ENCODE measurements at places on chromosomes 5 and 9.
A peak's percentile ranks its signal among the peaks of the same experiment; 100 is the strongest.

DNA sequence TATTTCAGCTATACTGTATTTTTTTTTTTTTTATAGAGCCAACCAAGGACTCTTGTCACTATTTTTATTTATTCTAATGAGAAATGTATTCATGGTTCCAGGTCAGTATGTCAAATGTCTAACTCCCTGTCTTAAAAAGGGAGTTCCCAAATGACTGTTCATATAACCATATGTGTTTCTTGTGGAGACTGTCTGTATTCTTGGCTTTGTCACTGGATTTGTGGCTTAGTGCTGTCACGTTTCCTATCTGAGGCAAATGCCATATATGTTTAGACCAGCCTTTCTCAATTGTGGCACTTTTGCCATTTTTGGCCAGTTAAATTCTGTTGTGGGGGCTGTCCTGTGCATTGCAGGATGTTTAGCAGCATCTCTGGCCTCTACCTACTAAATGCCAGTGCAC, 3.1 kb downstream of the GCNT1 start:
- no peak for DNase-seq

- no peak for DNase-seq
Observed at GRCh38 chr5:134133188-134133994, 18.9 kb downstream of the TCF7 start.

DNA sequence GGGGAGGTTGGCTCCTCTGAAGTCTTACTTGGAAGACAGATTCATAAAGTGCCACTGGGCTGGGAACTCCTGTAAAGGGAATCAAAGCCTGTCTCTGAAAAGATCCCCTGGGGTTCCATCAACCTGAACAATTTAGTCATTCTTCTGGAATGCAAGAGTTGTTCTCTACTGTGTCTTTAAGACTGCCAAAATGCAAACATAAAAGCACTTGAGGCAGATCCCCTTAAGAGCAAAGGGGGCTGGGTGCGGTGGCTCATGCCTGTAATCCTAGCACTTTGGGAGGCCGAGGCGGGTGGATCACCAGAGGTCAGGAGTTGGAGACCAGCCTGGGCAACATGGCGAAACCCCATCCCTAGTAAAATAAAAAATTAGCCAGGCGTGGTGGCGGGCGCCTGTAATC, 16.7 kb downstream of the CDKN2AIPNL start:
- DNase-seq = no peak

- DNase-seq = no peak
Observed at GRCh38 chr5:5524327-5524726, 101.8 kb downstream of the ICE1 start.

- no peak for DNase-seq
Observed at GRCh38 chr9:91196103-91196950, 165.4 kb downstream of the AUH start.

- no peak for DNase-seq
Observed at GRCh38 chr5:98104454-98105188, 668.8 kb upstream of the RGMB start.

DNA sequence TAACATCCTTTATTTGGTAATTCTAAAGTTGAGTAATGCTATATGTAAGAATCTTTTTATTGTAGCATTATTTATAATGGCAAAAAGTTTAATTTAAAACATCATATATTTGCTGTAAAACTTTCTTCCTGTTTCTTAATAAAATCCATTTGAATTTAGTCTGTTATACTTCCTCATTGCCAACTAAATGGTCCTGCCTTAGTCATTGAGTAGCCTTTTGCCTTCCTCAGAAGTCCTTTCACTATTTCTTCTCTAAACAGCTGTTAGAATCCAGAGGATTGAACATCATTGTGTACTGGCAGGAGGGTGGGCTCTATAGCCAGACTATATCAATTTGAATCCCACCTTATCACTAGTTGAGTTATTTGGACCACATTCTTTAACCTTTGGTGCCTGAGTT, 11.0 kb downstream of the SLC44A1 start:
- no peak for DNase-seq

DNA sequence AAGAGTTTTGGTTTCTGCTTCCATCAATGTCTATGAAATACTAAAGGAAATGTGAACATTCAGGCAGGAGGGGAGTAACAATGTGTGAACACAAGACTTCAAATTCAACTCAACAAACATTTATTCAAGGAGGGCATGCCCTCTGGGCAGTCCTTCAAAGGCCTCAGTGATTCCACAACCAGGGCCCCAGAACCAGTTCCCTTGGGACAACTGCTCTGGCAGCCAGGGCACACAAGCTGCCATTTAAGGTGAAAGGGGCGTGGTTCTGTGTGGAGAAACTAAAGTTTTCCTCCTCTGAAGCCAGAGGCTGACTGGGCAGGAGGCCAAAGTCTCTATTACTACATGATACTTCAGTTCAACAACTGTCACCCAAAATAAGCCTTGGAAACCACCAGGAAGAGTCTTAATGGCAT, 3.2 kb downstream of the RBM18 start:
- no peak for DNase-seq

DNA sequence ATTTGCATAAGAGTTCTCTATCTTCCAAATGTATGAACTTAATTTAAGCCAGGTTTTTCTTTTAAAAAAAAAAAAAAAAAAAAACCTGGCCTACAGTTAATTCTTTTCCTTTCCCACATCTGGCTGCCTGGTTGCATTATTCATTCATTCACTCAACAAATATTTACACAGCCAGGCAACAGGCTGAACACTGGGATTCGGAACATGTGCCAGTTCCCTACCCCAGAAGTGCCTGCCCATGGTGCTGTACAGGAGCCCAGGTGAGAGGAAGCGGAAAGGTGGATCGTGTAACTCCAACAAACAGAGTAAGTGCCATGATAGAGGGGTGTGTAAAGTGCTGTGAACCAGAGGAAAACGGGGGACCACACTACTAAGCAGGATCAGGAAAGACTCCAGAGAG, 93.6 kb downstream of the CDK5RAP2 start:
- no peak for DNase-seq

GRCh38 chr5:78497573-78498533, 137.4 kb downstream of the SCAMP1 start:
- DNase-seq = no peak

GRCh38 chr9:33295571-33295970, 5.3 kb downstream of the NFX1 start:
- DNase-seq = no peak

DNA sequence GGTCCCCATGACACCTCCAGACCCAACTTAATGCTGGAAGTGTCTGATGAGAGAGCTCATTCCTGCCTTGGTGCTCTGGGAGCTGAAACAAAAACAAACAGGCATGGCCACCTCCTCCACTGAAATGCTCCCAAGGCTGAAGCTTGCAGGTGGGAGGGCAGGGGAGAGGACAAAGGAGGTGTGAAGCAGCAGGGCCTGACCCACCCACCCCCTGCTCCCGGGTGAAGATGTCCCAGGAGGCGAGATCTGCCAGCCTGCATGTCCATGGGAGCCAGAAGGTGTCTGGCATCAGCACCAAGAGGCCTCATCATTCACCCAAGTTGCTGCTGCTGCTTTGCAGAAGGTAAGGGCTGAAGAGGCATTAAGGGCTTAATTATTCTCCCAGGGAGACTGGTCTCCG, 4.2 kb upstream of the CCIN start:
- DNase-seq = no peak

DNA sequence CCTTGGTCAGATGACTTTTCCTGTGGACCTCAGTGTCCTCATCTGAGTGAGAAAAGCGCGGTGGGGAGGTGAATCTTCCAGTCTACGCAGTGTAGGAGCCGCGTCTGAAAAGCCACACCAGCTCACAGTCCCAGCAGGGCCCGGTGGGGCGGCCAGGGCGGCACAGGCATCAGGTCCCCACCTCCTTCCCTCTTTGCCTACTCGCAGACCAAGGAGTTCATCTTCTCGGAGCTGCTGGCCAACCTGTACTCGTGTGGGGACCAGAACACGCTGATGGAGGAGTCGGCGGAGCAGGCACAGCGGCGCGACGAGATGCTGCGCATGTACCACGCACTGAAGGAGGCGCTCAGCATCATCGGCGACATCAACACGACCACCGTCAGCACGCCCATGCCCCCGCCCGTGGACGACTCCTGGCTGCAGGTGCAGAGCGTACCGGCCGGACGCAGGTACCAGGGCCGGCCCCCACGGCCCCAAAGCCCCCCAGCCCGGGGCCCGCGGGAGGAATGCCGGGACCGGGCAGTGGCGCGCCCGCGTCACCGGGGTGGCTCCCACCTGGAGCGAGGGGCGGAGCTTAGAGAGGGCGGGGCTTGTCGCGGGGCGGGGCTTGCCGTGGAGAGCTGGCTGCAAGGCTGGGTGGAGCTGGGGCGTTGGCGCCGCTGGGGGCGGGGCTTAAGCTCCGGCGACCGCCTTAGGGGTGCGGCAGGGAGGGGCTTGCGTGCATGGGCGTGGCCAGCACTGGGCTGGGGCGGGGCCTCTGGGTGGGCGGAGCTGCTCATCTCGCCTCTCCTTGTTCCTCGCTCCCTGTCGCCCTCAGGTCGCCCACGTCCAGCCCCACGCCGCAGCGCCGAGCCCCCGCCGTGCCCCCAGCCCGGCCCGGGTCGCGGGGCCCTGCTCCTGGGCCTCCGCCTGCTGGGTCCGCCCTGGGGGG, 25.6 kb downstream of the GOLGA2 start:
- DNase-seq = no peak

DNA sequence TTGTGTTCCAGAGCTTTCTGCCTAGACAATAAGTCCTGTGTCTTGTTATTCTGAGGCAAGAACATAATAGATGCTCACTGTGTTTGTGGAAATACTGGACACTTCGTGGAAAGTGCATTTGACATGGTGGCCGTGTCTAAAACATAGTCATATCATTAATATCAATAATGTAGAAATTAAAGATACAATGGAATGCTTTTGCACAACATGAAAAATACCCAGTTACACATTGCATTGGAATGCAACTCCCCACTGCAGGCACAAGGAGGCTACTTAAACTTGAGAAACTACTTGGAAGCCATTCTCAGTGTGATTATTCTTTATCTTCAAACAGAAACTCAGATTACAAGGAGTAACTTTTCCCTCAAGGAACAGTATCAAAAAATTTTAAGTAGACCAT, 145.3 kb upstream of the ZNF462 start:
- no peak for DNase-seq

GRCh38 chr5:33921002-33921401, 15.2 kb upstream of the RXFP3 start:
- no peak for DNase-seq

- no peak for DNase-seq
Observed at GRCh38 chr5:97087138-97087537, 55.3 kb downstream of the LIX1 start.

DNA sequence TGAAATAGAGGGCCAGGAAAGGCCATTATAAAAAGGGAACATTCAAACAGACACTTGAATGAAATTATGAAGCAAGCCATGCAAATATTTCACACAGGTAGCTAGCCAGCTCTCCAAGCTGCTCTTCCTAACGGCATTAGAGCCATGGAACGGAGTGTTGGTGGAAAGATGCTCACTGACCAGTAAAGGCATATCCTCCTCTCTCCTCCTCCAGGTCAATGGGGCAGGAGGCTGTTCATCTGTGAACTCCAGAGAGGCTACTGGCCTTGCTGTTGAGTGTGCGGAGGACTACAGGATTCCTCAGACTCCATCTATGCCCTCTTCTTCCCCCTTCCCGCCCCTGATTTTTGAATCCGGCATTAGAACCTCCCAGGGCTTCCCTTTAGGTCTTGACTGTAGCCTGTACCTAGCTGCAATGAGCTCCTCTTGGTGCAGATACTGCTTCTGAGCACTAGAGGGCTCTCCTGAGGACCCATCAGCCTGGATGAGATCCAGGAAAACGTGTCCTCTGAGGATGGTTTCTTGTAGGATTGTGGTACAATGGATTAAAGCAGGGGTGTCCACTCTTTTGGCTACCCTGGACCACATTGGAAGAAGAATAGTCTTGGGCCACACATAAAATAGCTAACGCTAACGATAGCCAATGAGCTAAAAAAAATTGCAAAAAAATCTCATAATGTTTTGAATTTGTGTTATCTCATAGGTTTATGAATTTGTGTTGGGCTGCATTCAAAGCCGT, 162.2 kb downstream of the SREK1 start:
- DNase-seq = peak; percentile 15

- peak; percentile 68 for DNase-seq
Observed at GRCh38 chr5:115377468-115378217, 81.2 kb upstream of the CCDC112 start.

GRCh38 chr9:122191584-122191983, 31.9 kb downstream of the MORN5 start:
- no peak for DNase-seq

DNA sequence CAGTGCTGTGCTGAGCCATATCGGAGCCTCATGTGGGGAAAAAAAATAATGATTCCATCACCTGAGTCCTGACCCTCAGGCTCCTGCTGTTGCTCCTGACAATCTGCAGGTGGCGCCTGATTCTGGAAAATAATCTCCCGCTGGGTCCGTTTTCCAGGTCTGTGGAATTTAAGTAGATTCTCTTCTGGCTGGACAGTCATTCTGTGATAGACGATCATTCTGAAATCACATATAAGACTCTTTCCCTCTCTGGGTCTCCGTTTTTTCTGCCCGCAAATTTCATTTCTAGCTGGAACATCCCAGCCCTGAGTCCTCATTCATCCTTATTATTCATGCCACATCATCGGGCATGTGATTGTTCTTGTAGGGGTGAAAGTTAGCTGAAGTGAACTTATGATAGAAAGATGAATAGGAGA, 22.1 kb upstream of the STXBP1 start:
- peak; percentile 72 for DNase-seq

GRCh38 chr9:136531186-136531903, 14.5 kb downstream of the NOTCH1 start:
- DNase-seq = no peak

- no peak for DNase-seq
Observed at GRCh38 chr5:168301593-168302390, 10.3 kb downstream of the WWC1 start.

- no peak for DNase-seq
Observed at GRCh38 chr9:124369231-124369797, 45.9 kb downstream of the PSMB7 start.

DNA sequence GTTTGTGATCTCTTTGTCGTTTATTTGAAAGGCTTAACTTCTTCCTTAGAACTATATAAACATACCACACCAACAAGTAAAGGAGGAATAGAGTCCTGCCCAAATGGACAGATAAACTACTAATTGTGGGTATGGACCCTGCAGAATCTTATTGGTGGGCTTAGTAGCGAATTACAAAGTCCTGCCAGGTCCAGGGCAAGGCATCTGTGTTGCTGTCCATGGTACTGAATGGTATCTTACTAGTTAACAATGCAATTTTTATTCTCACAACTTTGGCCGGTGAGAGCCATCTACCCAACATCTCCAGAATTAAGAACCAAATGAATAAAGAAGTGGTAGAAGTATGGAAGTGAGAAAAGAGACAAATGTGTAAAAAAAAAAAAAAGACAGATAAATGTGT, 1782.4 kb upstream of the WWC1 start:
- DNase-seq = no peak

DNA sequence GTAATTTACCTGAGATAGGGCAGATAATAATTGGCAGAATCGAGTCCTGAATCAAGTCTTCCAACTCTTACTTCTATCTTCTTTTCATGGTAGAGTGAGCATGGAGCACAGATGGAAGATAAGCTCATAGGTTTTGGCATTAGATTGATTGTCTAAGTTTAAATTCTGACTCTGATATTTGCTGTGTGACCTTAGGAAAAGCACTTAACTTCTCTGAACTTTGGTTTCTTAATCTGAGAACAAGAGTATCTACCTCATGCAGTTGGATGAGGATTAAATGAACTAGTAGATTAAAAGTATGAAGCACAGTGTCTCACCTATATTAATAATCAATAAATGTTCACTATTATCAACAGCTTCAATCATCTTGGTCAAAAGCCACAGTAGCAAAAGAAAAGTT, 9.4 kb upstream of the ASTN2 start:
- no peak for DNase-seq

GRCh38 chr9:83410701-83411100, 127.5 kb downstream of the FRMD3 start:
- DNase-seq = no peak

GRCh38 chr9:70049236-70049635, 5.6 kb downstream of the MAMDC2 start:
- peak; percentile 19 for DNase-seq
